ENCODE measurements at places on chromosomes 16 and 17.

DNA sequence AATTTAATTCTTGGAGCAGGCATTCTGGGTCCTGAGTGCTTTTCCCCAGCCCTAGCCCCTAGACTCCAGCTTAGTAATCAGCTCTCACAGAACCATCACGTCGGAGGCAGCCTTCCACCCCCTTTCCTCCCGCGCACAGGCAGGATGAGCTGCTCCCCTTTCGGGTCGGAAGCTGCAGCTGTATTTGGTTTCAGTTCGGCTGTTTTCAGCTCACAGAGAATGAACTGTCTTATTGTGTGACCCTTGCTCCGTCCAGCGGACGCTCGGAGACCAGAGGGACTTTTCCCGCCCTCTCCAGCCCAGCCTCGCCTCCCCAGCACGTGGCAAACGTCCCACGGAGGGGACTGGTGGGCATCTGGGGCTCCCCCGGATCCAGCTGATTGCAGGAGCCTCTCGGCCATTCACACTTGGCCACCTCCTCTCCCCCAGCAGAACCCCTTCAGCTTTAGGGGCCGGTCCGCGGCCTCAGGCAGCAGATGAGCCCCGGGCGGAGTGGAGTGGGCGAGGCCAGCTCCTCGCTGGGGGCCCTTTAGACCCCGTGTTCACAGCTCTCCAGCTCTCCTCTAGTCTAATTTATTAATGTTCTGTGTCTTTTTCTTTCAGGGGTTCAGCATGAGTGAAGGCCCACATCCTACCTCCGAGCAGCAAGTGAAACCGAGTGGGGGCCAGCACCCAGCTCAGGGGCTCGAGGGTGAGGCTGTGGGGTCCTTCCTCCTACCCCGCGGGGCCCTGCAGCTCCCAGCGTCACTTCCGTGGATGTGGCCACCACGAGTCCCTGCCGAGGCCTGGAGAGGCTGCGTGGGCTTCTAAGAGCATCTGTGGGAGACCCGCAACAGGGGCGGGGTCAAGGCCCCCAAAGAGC, 863 bp upstream of the UTS2R start:
- DNase-seq = no peak

GRCh38 chr16:49093939-49094338, 187.7 kb downstream of the CBLN1 start:
- no peak for DNase-seq

- DNase-seq = no peak
These were observed 26.9 kb upstream of the XYLT1 start for GRCh38 chr16:17497648-17498047.

DNA sequence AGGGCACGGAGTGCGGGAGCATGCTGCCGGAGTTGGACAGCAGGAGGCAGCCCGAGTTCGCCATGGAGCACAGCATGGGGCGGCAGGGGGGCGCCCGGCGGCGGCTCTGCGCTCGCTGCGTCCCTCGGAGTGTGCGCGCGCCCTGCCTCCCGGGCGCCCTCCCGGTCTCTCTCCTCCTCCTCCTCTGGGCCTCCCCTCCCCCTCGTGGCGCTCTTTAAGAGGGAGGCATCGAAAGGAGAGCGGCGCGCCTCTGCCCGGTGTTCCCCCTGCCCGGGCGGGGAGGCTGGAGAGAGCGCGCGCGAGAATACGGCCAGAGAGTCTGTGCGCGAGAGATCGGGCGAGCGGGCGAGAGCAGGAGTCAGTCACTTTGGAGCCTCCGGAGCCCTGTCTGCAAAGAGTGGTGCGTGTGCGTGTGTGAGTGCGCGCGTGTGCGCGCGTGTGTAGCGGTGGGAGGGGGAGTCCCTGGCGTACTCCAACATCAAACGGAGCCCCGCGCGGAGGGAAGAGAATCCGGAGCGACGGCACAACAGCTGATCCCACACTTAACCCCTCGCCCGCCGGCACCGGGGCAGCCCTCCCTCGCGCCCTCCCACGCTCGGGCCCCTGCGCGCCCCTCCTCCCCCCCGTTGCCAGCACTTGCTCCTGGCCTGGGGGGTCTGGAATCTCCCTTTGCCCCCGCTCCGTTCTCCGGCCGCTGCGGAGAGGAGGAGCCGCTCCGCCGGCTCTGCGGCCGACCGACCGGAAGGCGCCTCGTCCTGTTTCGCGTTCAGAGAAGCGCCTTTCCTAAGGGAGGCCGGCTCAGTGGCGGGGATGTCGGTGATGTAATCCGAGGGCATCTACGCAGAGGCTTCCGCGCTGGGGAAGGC, 108.9 kb downstream of the ENGASE start:
- no peak for DNase-seq

DNA sequence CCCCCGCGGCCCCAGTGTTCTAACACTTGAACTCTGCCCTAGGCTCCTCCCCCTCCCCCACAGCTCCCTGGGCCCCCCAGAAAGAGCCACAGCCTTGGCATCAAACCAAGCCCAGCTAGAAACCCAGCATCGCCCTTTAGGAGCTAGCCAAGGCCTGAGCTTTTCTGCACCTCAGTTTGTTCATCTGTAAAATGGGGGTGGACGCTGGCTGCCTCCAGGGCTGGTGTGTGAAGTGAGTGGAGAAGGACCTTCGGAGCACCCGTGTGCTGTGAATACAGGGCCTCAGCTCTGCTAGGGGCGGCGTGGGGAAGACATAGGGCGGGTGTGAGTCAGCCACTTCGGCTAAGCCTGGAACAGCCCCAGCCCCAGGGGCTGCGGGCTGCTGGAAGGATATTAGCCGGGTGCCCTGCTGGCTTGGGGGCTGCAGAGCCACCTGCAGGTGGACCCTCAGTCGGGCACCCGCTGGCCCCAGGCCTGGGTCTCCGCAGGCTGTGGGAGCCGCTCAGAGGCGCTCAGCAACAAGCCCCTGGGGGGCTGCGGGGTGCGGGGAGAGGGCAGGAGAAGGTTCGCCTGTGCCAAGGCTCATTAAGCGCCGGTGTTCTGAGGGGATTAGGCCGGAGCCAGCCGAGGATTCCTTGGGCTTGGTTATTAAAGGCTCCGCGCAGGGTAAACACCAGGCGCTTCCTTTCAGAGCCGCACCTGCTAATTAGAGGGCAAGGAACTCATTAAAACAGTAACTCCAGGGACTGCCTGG, 217.0 kb upstream of the CIBAR2 start:
- no peak for DNase-seq

Data from left hindlimb (tissue), 1 donor.